Esophagus squamous epithelium (tissue), 5 donors: ENCODE measurements at places on chromosomes 4 and X. TPM values are rescaled to one million over a fixed set of nuclear protein-coding genes. Genes with fewer than 3 reads are reported as not detected.

DNA sequence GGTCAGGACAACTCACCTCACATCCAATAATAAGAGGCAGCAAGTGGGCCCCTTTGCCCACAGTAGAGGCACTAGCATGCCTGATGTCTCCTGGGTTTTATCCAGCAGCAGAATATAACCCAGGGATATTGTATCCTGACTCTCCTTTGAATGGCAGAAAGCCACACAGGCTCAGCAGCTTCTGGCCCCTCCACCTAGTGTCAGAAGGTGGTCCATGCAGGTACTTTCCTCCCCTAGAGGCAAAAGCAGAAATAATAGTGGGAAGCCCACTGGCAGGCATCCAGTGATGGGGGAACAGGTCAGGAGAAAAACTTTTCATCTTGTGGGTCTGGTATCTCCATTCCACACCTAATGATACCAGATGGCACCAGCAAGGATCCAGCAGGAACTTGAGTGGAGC, 75.5 kb upstream of the IRS4 start:
- DNase-seq: no peak
- H3K27ac ChIP-seq: no peak overlapping the region
- no peaks in the 10 kb centered on the region for H3K36me3 ChIP-seq
- no peak overlapping the region for H3K4me3 ChIP-seq

DNA sequence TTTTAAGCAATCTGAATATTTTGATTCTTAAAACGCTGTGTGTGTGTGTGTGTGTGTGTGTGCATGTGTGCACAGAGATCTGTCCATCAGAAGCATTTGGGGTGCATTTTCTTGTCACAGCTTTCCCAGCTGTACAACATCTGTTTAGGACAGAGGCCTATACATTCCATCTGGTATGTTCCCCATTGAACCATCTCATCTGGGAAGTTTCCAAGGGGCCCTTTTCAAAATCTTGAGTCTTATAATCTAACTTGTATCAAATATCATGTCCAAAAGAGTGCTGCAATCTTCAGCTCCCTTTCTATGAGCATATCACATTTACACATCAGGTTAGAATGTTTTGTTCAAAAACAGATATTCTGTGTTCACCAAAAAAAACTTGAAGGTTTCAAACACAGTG, 16.5 kb upstream of the MID1 start:
- no peaks in the 10 kb centered on the region for H3K4me1 ChIP-seq
- H3K27me3 ChIP-seq: no peaks in the 10 kb centered on the region
- H3K27ac ChIP-seq: no peak overlapping the region

- H3K27ac ChIP-seq: peak overlapping the region; percentile 55
- peaks cover 3% of the 10 kb centered on the region for H3K36me3 ChIP-seq
- no peak overlapping the region for H3K4me3 ChIP-seq
- H3K4me1 ChIP-seq: no peaks in the 10 kb centered on the region
- H3K27me3 ChIP-seq: no peaks in the 10 kb centered on the region
- DNase-seq: no peak
Measured at GRCh38 chr4:73599182-73599581, 21.1 kb downstream of the RASSF6 start.

DNA sequence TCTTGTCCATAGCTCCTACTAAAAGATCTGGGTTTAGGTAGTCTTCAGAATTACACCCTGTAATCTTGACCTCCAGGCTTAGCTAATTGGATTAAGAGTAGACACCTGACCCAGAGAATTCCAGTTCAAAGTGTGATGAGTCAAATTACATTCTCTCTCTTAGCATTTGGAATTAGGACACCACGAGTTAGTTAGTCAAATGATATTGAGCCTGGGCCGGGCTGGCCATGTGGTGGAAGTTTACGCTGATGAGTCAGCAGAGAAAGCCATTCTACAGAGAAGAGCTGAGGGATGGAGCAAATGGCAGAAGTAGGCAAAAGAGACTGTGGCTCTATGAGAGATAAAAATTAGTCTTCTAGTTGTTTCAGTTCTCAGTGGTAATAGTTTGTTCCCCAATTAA, 31.1 kb downstream of the CEP44 start:
- no peak for DNase-seq
- no peaks in the 10 kb centered on the region for H3K4me1 ChIP-seq
- H3K36me3 ChIP-seq: no peaks in the 10 kb centered on the region
- no peak overlapping the region for H3K27ac ChIP-seq
- no peak overlapping the region for H3K4me3 ChIP-seq

The SLC39A8 gene
- 7.5 TPM for total RNA-seq

GRCh38 chr4:8372506-8372905, 68.0 kb downstream of the ACOX3 start:
- no peak overlapping the region for H3K4me3 ChIP-seq
- H3K36me3 ChIP-seq: peaks cover 81% of the 10 kb centered on the region

- H3K4me3 ChIP-seq: no peak overlapping the region
- no peaks in the 10 kb centered on the region for H3K27me3 ChIP-seq
- no peak for DNase-seq
- peaks cover 15% of the 10 kb centered on the region for H3K36me3 ChIP-seq
- no peak overlapping the region for H3K27ac ChIP-seq
Measured at GRCh38 chr4:184764601-184765000, 30.7 kb upstream of the CENPU start.

The CTAG1B gene
- total RNA-seq: not detected

GRCh38 chr4:76203541-76203940, 10.1 kb downstream of the SCARB2 start:
- no peak for DNase-seq
- no peaks in the 10 kb centered on the region for H3K36me3 ChIP-seq
- H3K4me3 ChIP-seq: no peak overlapping the region
- no peaks in the 10 kb centered on the region for H3K27me3 ChIP-seq

DNA sequence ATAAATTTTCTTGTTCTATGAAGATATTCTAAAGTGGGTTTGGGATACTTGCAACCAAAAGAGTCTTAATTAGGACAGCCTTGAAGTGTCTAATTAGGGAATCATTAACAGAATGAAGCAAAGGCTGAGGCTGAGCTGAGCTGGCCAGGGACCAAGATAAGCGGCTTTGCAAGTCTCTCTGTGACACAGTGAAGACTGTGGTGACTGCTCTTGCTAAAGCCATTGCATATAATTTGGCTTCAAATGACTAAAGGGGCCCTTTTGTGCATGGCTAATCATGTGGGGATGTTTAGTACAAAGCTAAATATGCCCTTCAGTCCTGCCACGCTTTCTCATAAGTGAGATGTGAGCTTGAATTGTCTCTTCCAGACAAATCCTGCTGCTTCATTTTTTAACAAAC, 31.2 kb upstream of the GYPA start:
- H3K27ac ChIP-seq: no peak overlapping the region
- no peaks in the 10 kb centered on the region for H3K36me3 ChIP-seq
- DNase-seq: no peak
- no peak overlapping the region for H3K4me3 ChIP-seq
- no peaks in the 10 kb centered on the region for H3K4me1 ChIP-seq
- no peaks in the 10 kb centered on the region for H3K27me3 ChIP-seq

DNA sequence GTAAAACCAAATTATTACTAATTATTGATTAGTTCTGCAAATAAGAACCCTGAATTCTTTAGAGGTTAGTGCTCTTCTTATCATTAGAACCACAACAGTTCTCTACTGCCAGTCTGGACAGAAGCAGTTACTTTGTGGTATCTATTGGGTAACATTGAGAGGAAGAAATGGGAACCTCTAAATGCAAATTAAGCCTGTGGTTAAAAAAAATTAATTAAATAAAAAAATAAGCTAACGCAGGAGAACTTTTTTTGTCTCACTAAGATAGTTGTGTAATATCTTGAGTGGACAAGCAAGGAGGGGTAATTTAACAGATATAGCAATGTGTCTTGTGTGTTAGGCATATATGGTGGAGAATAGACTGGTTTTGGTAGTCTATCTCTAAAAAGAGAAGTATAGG, 32.9 kb upstream of the TET2 start:
- H3K4me3 ChIP-seq: no peak overlapping the region
- no peaks in the 10 kb centered on the region for H3K36me3 ChIP-seq
- no peak overlapping the region for H3K27ac ChIP-seq
- DNase-seq: no peak
